ENCODE measurements at places on chromosomes 1 and 21.

GRCh38 chr1:17957588-17958267 lies 149.9 kb upstream of the IGSF21 start:
- no peak for DNase-seq

DNA sequence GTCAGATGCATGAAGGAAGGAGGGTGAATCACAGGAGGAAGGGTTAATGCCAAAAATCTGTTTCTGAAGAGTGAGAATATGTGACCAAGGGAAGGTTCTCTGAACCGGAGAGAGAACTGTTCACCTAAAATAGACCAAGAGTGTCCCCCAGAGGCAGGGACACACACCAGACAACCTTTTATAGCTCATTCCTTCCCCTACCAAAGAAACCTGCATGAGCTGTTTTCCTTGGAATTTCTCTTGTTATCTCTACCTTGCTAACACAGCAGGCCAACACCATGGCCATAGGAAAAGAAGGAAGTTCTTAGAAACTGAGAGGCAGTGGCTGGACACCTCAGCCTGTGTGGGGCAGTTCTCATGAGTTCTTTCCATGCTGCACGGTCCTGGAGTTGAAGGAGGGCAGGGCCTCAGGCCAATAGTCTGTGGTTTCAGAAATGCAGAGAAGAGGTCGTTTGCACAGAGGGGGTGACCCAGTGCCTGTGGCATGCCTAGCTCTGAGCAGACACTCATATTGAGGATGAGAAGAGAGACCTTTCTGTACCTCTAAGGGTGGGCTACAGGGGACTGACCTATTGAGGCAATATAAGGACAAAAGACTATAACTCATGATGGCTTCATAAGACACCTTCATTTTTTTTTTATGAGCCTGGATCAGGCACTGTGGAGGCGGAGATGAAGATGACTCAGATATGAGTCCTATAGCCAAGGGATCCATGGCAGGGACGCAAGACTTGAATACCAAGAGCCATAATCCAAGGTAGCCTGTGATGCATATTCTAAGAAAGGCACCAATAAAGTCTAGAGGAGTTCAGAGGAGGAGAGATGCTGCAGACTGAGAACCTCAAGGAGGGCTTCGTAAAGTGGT lies 39.4 kb downstream of the IGFN1 start:
- no peak for DNase-seq

DNA sequence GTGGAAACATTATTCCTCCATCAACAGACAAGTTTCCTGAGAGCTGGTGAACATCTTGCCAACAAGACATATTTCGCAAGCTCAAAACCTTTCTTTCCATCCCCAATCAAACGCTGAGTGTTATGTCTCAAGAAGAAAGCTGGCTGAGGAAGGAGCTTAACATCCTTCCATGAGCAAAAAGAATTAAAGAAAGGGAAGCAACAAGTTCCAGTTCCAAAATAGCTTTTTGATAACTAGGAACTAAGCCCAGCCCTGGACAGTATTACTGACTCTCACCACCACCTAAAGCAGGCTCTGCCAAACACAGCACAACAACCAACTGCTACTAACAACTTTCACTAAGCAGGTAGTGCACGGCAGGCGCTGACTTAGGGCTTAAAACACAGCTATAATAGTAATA lies 50.2 kb downstream of the CAPZB start:
- DNase-seq: no peak

GRCh38 chr1:41842993-41843755 lies 75.5 kb downstream of the HIVEP3 start:
- peak; percentile 39 for DNase-seq
